Stimulated activated CD4-positive, alpha-beta T cell treated with anti-CD3 and anti-CD28 coated beads, Interleukin-12 subunit alpha, Interleukin-12 subunit beta, amount 100 ng/mL, for 24 hours (primary cell): ENCODE measurements at places on chromosomes 13 and 19.

DNA sequence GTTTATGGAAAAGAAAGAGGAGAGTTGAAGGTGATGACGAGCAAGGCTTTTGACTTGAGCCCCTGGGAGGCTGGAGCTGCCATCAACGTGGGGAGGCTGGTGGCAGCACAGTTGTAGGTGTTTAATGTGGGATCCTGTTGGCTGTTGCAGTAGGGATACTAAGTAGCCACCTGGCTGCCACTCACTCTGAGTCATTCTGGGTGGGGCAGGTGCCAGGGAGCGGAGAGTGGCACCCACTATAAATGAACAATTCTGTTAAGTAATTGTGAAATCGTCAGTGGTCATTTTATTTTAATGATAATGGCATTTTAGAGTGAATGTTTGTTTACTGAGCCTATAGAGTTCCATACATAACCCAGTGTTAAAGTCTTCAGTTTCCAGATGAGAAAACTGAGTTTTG lies 9.8 kb downstream of the ZNF317 start:
- no peak for DNase-seq

GRCh38 chr13:51811046-51811445 lies 7.1 kb upstream of the DHRS12 start:
- no peak for DNase-seq

DNA sequence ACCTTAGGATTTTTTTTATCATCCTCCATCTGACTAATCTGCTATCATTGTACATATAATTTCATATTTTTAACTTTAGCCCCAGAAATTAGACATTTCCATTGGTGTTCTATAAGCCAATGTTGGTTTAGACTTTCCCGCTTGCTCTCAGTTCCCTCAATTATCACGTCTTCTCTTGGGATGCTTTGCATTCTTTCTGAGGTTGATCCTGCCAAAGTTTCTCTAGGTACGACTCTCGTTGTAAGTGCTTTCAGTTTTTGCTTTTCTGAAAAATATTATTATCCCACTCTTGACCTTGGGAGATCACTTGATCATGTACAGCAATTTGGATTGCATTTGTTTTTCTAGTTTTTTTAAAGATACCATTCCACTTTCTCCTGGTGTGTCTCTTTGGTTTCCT lies 270.2 kb downstream of the IRS2 start:
- DNase-seq: no peak

DNA sequence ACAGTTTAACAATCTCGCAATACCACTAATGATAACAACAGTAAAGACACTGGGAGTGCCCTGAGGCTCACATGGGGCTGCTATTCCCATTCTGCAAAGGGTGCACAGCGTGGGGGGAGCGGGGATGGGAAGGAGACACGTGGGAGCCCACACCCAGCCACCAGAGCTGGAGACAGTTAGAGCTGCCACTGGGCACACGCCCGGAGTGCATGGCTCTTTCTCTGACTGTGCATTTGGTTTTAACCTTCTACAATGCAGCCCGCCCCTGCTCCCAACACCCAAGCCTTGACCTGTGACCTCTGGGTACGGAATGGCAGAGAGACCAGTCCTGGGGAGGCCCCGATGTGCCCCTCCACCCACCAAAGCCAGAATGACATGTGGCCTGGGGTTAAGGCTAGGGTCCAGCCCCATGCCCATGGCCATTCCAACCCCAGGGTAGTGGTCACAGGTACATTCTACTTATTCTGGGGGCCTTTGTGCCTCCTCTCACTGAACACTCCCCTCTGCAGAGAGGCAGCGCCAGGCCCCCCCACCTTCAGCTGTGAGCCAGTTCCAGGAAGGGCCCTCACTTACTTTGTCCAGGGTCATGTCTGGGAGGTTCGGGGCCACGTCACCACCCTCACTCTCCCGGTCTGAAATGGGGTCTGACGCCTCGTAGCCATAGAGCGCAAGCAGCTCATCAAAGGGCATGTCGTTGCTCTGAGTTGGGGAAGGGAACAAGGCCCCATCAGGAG lies 17.1 kb downstream of the MIER2 start:
- no peak for DNase-seq

- no peak for DNase-seq
Measured at GRCh38 chr13:29936051-29936813, 85.8 kb upstream of the UBL3 start.

- no peak for DNase-seq
Measured at GRCh38 chr13:50197705-50198104, 182.5 kb downstream of the KCNRG start.

DNA sequence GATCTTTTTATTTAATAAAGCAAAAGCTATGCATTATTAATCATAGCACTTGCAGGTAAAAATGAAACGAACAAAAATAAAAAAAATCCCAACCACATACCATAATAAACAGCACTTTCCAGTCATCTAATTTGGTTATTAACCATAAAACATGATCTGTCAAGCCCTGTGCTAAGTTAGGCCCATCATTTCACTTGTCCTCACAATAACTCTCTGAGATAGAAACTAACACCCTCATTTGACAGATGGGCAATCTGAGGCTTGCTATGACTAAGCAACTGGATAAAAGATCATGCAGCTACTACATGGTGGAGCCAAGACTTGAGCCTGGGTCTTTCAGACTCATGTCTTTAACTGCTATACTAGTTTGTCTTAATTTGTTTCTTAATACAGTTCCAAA lies 21.8 kb downstream of the PROSER1 start:
- DNase-seq: no peak
